ENCODE measurements at places on chromosomes 16 and 17.

- DNase-seq, result peak; percentile 79
Observed at GRCh38 chr16:68356249-68356918, 45.6 kb downstream of the PRMT7 start.

DNA sequence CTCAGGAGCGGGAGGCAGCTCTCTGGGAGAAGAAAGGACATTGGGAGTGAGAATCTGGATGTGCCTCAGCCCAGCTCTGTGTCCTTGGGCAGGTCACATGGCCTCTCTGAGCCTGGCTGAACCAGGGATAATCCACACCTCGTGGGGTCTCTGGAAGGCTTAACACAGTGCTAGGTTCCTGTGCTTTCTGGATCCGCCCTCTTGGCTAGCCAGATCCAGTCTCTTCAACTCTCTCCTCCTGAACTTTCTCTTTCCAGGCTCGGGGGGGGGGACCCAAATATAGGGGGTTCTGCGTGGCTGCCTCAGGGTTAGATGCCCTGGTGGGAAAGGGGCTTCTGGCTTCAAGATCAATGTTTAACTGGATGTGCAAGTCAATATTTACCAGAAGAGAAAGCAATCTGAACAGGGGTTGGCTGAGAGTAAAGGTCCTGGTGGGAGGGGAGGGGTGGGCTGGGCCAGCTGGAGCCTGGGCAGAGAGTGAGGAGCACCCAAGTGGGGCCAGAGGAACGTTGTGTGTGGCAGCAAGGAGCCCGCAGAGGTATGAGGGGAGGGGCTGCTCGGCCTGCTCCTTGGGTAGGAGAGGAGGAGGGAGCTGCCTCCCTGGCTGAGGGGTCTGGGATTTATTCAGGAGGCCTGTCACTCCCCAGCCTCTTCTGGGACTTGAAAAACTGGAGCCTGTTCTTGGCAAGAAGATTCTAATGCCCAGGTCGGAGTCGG lies at the start of gene SERPINF2:
Gene SERPINF2, plus strand, starts transcription at position 501 of the 717 bp plus-strand sequence. CDS start 2,125 bp downstream, outside the sequence.
- no peak for DNase-seq

DNA sequence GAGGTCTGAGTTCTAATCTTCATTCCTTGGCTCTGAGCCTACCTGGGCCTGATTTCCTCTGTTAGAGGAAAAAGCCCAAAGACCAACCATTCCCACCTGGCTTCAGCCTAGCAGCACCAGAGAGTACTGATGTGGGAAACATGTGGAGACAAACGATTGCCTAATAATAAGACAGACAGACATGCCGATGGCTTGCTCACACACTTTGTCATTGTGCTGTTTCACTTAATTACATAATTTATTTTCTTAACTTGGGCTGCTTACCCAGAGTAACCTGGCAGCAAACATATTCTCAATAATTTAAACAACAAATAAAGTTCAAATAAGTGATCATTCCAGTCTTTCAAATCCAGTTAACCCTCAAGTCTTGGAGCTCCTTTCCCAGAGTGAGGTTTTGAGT lies 83.4 kb downstream of the MAF start:
- DNase-seq, result no peak

- DNase-seq, result no peak
Observed at GRCh38 chr17:20086416-20087076, 77.4 kb downstream of the SPECC1 start.

GRCh38 chr17:82302568-82302963 lies 14.8 kb downstream of the CD7 start:
- DNase-seq, result no peak

GRCh38 chr17:78038748-78039288 lies 80.3 kb downstream of the TNRC6C start:
- DNase-seq, result no peak

GRCh38 chr16:68978303-68978954 lies 127.0 kb upstream of the HAS3 start:
- DNase-seq, result no peak

DNA sequence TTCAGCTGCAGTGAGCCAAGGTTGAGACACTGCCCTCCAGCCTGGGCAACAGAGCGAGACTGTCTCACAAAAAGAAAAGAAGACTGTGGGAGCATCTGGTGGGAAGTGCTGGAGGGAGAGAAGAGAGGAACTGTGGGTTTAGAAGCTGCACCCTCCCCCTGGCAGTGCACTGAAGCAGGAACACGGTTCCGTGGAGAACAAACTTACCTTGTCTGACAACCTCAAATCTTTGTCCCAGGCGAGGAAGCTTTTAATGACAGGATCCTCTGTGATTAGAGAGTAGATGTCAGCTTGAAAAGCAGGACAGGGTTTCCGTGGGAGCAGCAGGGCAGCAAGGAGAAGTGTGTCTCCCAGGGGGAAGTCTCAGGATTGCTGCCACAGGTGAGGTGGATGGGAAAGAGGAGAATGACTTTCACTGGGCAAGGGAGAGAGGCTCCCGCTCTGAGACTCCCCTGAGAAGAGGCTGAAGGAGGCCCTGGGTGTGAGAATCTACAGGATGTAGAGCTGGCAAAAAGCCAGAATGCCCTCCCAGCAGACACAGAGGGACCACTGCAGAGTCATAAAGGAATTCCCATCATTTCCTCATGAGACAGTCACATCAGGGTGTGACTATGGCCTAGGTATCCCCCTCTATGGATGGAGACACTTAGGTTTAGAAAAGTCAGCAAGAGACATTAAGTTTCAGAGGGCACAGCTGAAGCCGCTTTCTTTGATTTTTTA lies 22.9 kb downstream of the PRR11 start:
- no peak for DNase-seq

DNA sequence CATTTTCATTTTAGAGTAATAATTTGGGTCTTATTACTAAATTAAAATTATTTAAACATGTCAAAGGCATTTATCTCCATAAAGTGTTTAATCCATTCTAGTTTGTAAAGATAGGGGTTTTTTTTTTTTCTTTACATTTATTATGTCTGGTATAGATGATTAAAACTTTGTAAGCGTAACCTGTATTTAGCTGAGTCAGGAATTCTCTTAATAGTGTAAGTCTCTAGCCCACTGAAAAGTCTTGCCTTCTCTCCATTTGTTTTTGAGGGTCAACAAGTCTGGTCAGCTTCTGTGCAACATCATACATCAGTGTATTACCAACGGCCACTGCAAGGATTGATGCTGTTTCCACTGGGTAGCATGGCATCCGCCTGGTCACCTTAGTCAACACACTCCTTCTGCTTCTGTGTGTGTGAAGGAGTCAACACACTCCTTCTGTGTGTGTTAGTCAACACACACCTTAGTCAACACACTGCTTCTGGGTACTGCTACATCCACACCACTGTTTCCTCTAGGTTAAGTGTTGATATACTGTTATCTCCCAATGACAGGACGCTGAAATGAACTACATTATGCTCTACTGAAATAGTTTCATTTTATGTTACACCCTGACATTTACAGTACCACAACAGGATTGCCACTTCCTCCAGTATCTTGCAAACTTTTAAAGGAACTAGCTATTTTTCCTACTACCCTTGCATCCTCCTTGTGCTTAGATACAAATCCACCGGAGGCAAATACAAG lies 37.3 kb upstream of the VWA3A start:
- no peak for DNase-seq

DNA sequence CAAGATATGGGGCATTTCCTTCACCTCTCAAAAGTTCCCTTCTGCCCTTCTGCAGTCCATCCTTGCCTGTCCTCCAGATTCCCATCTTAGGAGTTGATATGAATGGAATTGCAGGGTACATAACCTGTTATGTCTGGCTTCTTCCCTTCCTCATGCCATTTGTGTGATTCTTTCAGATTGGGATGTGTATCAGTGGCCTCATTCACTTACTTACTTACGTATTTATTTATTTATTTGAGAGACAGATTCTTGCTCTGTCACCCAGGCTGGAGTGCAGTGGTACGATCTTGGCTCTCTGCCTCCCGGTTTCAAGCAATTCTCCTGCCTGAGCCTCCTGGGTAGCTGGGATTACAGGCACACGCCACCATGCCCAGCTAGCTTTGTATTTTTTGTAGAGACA lies 6.2 kb upstream of the TMEM94 start:
- no peak for DNase-seq

- DNase-seq, result no peak
Observed at GRCh38 chr16:29904947-29905346, 4.7 kb downstream of the ASPHD1 start.

DNA sequence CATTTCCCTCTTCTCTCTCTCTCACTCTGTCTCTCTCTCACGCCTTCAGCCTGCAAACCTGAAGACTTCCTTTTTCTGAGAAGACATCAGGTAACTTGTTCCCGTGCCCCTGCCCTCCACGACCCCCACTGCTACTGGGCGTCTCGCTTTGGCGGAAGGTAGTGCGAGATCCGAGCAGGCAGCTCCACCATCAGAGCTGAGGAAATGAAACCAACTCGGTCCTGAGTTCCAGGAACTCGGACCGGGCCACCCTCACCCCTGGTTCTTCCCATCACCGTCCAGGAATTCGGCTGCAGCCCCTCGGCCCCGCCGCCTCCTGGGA lies 585 bp downstream of the MLKL start:
- DNase-seq, result peak; percentile 34

DNA sequence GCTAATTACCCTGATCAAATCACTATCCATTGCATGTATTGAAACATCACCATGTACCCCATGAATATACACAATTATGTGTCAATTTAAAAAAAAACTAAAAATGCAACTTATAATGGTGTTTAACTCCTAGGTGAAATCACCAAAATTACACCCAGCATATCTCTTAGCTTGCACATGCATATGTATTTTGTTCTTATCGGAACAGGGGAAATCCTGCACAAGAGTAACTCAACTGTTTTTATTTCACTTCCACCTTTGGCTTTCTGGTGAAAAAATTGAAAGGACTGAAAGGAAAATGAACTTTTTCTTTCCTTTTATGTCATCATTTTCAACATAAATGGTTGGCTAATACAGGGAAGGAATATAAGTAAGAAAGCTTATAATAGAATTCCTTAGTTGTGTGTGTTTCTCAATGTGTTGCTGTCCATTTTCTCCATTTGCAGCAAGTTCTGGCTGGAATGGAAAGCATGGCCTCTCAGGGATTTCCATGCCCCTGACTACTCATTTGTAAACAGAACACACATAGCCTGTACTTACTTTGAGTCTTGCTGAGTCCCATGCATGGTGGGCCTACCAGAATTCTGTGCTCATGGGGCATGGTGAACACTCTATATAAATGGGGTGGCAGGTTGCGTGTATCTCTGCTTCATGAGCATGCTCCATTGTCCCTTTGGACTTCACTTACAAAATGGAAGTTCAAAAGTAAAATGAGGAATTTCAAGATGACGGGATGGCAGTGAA lies 462.0 kb downstream of the HS3ST3B1 start:
- DNase-seq, result no peak

DNA sequence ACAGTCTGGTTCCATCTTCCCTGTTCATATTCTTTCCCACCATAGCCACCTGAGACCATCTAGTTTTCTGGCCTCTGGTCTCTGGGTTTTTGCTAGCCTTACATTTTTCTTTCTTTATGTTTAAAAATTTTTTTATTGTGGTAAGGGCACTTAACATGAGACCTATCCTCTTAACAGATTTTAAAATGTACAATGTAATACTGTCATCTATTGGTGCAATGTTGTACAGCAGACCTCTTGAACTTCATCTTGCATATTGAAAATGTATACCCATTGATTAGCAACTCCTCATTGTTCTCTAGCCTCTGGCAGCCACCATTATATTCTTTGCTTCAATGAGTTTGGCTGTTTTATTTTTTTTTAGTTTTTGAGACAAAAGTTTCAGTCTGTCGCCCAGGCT lies 39.2 kb downstream of the ITGAM start:
- DNase-seq, result no peak

DNA sequence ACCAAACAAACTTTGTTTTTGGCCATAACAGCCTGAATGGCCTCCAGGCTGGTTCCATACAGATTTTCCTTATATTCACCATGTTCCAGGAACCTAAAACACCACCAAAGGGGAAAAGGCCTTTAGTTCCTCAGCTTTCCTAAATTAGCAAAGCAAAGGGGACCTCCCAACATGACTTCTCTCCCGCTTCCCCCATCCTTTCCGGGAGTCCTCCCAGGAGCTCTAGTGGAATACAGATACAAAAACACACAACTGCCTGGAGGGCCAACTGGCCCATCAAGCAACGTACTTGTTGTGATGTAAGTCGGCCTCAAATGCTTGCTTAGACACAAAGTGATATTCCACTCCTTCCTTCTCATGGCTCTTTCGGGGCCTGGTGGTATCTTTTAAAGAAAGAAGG lies 22.1 kb downstream of the MPP3 start:
- no peak for DNase-seq

DNA sequence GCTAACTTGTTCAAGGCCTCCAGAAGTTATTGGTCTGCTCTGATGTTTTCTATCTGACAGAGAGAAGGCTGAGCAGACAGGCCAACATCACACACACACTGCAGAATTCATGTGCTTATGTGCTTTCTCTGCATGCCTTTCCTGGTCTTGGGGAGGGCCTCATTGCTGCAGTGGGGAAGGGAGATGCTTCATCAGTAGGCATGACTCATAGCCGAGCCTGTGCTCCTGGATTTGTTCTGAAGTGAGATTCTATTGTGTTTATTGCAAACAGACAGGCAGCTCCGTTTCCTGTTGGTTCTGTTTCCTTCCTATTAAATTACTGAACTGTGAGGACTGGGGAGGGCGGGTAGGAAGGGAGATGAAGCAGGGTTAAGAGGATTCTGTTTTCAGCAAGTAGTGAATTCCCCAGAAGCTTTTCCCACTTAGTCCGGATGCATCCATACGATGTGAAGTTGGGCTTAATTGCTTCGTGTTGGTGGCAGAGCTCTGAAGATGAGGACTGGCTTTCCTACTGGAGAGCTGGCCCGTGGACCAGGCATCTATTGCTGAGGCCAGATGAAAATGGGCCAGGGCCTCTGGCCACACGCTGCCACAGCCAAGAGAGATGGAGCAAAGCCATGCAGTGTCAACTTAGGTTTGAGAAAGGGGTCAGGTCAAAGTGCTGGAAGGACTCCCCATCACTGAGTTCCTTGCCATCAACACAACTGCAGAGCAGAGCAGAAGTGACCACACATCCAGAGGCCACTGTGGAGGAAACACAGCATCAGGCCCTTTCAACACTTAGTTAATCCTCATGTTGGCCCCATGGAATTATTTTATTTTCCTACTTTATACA lies 179.3 kb downstream of the UTP18 start:
- DNase-seq, result peak; percentile 14

- DNase-seq, result no peak
Observed at GRCh38 chr17:44263345-44263902, 4.5 kb downstream of the SLC4A1 start.

GRCh38 chr17:29176558-29177351 lies 3.4 kb downstream of the MYO18A start:
- DNase-seq, result peak; percentile 74

- no peak for DNase-seq
Observed at GRCh38 chr17:58313815-58314705, 14.5 kb downstream of the TSPOAP1 start.

GRCh38 chr16:48499923-48500381 lies 110.0 kb downstream of the N4BP1 start:
- DNase-seq, result no peak

All from stimulated activated CD4-positive, alpha-beta T cell treated with anti-CD3 and anti-CD28 coated beads, Interleukin-15, amount 100 ng/mL, for 24 hours (primary cell).